ENCODE measurements at places on chromosomes 12 and 14.

- DNase-seq: no peak
Measured at GRCh38 chr12:95997911-95998510, 1.9 kb upstream of the HAL start.

DNA sequence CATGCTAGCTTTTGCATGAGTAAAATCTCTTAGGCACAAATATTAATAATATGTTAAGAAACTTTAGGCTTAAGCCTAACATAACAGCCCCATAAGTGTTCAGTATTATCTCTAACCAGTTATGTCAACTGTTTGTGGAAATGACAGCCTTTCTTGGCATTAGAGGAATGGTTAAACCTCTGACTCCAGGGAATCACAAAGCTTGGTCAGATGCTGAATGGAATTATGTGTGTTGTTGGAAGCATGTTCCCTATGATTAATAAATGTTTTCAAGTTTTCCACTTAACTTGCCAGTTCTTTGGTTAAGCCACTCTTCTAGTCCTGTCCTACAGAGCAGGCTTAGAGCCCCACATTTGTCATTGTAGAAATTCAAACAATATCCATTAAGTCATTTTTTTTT lies 17.0 kb downstream of the PSEN1 start:
- DNase-seq: no peak

GRCh38 chr12:107339932-107340331 lies 246.6 kb upstream of the CRY1 start:
- no peak for DNase-seq

DNA sequence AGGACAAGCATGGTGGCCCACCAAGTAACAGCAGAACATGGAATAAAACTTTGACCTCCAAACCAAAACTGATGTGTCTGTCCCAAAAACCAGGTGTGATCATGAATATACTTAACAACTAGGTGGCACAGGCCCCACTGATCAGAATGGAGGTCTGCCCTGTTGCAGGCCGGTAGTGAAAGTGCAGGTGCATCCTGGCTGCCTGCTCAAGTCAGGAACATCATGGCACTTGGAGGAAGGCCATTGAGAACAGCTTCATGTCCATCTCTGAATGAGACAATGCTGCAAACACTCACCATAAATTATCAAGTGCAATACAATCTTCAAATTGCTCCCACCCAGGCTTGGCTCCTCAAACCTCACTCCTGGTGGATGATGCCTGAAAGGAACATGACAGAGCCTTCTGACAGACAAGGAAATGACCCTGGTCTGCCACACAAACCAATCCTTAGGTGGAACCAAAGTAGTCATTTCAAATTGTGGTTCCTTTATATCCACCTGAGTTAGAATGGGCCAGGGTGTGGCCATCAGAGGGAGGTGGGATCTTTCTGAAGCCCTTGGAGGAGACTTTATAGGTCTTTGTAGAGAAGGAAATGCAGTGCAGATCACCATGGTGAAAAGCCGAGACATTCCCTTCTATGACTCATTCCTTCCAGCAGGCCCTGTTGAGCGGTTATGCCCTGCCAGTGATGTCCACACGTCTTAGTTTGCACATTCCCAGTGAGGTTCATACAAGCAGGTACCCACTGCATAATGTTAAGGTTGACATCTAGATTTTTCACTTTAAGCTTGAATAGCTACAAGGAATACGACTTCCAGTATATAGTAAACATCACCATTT lies 36.0 kb downstream of the EGLN3 start:
- DNase-seq: no peak

DNA sequence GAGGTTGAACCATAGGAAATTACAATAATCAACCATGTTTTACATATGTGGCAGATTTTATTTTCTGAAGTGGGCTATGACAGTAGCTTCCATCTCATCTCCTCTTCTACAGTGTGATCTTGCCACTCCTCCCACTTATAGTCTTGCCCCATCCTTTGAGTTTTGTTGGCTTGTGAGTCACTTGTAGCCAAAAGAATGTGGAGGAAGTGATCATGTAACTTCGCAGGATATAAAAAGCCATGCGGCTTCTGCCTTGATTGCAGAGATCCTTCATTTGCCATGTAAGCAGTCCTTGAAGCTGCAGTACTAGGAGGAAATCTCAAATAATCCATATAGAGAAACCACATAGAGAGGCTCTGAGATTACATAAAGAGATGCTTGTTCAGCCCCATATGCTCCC lies 13.7 kb upstream of the ZNF84 start:
- DNase-seq: no peak

- DNase-seq: no peak
Measured at GRCh38 chr14:28102814-28103213, 663.8 kb upstream of the FOXG1 start.

DNA sequence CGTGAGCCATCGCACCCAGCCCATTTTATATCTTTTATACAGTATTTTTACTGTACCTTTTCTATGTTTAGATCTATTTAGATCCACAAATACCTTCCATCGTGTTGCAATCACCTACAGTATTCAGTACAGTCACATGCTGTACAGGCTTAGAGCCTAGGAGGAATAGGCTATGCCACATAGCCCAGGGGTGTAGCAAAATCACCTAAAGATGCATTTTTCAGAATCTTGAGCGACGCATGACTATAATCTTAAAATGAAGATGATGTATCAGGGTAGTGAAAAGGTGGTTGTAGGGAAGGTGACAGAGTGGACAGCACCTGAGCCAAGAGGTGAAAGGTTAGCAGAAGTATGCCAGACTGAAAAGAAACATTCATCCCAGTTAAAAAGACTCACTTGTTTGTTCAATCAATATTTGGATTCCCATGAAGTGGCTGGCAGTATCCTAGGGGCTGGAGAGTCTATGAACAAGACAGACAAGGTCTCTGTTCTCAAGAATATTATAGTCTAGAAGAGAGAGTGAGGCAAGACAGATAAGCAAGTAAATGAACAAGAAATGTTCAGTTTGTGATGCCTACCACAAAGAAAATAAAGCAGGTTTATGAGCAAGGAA lies 3.6 kb downstream of the SPRING1 start:
- no peak for DNase-seq

DNA sequence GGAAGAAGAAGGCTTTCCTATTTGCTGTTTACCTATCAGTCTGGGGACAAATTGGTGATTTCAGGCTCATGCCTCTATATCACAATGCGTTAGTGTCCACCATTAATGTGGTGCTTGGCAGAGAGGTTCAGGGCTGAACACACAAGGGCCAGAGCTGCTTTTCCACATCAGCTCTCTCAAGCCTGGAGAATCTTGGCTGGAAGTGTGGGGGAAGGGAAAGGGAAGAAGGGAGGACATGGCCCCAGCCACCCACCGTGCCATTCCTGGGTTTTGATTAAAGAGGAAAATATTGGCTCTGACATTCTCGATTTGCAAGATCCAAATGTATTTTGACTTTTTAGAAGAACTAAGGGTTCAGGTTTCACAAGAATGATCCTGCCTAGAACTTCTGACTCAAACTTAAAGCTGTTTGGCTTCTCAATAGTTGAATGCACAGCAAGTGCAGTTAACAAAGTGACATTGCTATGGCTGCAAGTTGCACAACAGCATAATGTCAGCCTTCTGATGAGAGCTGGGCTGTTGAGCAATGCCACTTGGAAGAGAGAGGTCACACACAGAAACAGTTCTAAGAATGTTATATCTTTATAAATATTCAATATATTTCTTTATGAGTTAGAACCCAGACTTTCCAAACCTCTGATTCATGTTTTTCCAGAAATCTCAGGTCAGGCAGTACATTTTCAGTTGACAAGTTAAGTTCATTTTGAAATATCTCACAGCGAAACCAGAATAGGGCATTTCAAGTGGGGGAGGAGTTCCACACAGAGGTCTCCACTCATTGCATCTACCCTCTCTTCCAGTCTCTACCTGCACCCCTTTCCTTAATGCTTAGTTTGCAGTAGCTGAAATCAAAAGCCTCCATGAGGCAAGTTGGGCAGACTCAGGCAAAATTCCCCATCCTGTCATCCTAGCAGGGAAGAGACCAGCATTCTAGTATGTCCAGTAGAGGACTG lies 25.3 kb downstream of the IGF1 start:
- DNase-seq: no peak

GRCh38 chr12:107557026-107557425 lies 128.6 kb upstream of the PWP1 start:
- DNase-seq: no peak

GRCh38 chr12:47367912-47368537 lies 288.3 kb upstream of the AMIGO2 start:
- DNase-seq: peak; percentile 46

GRCh38 chr14:29461506-29461905 lies 466.1 kb downstream of the PRKD1 start:
- DNase-seq: no peak

DNA sequence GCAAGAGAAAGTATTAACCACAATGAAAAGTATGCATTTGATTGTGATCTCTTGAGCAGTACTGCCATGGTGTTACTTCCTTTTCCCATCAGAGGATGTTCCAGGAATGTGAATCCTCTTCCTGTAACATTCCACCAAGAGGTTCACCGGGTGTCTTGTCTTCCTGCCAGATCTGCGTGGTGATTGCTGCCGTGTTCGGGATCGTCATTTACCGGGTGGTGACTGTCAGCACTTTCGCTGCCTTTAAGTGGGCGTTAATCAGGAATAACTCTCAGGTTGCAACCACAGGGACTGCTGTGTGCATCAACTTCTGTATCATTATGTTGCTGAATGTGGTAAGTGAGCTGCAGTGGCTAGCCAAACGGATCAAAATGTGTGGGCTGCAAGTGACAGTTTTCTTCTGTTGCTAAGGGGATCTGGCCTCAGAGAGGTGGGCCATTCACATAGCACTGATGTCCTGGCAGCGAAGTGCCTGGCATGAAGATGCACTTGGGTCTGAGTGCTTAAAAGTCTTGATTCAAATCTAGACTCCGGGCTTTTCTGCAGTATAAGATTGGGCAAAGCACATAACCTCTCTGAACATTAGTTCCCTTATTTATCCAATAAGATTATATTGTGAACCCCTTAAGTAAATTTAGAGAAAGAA lies 123.4 kb downstream of the SLC5A8 start:
- no peak for DNase-seq

GRCh38 chr12:77362509-77363210 lies 297.3 kb upstream of the E2F7 start:
- DNase-seq: no peak

DNA sequence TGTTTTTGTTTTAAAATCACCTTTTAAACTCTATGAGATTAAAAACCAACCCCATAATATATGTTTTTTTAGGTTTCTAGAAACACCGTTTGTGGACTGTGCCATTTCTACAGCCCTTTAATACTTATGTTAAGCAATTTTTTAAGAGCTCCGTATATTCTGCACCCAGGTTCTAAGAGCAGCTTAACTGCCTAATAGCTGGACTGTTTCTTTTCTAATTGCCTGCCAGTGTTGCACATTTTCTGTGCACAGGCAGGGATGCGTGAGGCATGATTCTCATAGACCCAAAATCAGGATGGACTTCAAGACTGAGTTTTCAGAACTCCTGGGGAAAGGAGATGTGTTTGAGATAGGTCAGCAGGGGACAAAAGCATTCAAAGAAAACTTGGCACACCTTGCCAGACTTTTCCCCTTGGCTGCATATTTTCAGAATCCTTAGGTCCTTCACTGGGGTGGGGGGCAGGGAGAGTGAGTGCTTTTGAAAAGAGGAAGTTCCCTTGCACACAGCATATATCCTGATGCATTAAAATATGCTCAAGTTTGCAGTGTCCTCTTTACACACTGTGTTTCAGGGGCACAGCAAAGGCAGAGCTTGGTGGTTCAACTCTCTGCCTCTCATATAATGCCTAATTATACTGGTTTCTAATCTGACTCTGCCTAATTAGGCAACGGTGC lies 27.9 kb downstream of the TMEM30B start:
- DNase-seq: no peak

GRCh38 chr14:47966076-47966810 lies 290.8 kb upstream of the MDGA2 start:
- no peak for DNase-seq

DNA sequence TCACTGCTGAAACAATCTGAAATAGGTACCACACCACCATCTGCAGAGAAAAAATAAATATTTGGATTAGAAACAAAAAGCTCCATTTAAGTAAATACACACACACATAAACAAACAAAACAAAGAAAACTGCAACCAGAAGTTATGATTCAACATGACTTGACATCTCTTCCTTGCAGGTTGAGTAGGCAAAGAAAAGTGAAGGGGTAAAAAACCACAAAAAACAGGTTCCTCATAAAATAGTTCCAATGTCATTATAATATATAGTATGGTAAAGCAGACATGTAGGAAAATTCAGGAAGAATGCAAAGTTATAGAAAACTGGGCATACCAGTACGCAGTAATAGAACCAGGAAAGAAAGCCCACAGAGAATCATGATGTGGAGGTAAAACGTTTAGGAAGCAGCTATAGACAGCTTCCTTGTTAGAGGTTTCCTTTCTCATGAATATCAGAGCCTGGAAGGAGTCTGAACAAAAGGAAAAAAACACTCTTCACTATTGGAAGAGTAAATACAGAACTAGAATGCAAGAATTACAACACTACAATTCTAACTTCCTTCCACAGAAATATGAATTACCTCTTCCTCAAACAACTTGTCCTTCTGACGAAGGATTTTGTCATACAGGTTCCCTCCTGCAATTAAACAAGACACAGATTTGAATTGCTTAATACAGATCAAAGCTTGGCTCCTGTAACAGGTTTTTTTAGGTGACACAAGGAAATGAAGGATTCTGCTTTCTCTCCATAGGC lies 6.1 kb downstream of the NEK9 start:
- DNase-seq: no peak

DNA sequence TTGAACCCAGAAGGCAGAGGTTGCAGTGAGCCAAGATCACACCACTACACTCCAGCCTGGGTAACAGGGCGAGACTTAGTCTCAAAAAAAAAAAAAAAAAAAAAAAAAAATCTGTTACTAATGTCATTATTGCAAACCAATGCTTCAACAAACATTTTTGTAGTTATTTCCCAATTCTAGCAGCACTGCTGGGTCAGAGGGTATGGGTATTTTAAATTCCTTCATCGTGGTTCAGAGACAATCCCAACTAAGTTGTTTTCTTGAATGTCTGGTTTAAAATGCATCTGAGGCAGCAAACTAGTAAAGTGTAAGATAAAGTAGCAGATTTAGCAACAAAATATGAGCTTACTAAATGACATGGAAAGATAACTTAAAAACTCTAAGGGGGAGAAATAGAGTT lies 65.6 kb downstream of the FERMT2 start:
- DNase-seq: no peak

GRCh38 chr12:91555436-91556415 lies 373.1 kb upstream of the DCN start:
- no peak for DNase-seq

- DNase-seq: no peak
Measured at GRCh38 chr14:89232265-89233070, 184.6 kb downstream of the FOXN3 start.

GRCh38 chr12:32249777-32250176 lies 143.1 kb downstream of the BICD1 start:
- DNase-seq: no peak
